ENCODE measurements at places on chromosomes 4 and X.

DNA sequence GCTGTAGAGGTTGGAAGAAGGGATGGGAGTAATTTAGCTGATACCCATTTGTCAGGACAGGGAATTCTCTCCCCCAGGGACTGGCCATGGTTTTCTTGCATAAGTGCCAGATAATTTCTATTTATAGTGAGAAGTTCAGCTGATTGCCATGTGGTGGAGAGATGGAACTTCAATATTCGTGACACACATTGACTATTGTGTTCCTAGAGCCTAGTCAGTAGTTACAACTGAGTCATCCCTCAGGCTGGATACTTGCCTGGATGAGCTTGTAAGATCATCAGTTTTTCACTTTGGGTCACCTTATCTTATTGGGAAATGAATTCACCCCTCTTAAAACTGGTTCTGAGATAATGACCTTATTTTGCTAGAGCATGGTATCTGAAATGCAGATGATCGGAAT lies 32.2 kb downstream of the CFAP299 start:
- DNase-seq, result no peak

- no peak for DNase-seq
These were observed 44.5 kb downstream of the CYTL1 start for GRCh38 chr4:4974727-4975126.

- DNase-seq, result peak; percentile 79
These were observed at the start of gene CRMP1 for GRCh38 chr4:5893004-5893580. Gene CRMP1 (minus strand): TSS chr4:5893086. CDS start chr4:5892969, 117 bp downstream.

DNA sequence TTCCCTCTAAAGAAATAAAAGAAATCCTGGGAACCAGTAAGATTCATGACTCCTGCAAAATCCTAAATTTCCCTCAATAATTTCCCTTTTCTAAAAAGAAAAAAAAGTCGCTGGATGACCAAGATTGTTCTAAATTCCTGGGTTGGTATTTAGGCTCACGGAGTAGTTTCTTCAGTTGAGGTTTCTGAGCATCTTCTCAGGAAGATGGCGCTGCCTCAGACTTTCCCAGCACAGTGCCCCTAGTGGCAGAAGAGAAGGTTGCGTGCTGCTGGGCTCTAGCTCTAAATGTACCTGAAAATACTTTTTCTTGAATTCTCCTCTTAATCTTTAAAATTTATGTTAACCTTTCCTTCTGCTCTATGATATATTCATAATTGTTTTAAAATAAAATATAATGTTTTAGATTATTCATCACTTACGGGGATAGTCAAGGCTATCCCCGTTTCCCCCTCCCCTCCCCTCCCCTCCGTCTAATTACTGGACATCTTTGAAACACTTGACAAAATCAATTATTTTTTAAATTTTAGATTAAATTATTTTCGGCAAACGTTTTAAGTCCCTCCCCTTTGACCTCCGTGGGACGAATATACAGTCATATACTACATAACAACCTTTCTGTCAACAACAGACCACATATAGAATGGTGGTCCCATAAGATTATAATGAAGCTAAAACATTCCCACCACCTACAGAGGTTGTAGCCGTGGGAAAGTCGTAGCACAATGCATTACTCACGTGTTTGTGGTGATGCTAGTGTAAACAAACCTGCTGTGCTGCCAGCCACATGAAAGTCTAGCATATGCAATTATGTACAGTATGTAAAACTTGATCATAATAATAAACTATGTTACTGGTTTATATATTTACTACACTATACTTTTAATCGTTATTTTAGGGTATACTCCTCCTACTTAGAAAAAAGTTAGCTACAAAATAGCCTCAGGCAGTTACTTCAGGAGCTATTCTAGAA lies 41.0 kb upstream of the GATB start:
- DNase-seq, result peak; percentile 23

DNA sequence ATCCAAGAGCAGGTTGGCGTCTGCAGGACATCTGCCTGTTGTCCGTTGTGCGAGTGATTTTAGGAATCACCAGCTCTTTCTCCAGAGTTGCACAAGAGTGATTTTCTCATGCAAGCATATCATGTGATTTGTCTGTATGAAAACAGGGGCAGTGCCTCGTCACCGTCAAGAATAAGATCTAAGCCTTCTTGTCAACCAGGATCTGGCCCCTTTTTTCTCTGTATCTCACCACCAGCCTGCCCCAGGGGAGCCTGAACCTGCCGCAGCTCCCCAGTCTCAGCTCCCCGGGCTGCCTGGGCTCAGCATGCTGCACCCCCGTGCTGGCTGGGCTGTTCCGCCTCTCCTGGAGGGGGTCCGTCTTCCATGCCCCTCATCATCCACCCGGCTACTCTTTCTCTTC lies 90.5 kb downstream of the STOX2 start:
- no peak for DNase-seq

Data from upper lobe of left lung (tissue), 6 donors.